ENCODE measurements at places on chromosomes 3 and 15.
A peak's percentile ranks its signal among the peaks of the same experiment; 100 is the strongest.

DNA sequence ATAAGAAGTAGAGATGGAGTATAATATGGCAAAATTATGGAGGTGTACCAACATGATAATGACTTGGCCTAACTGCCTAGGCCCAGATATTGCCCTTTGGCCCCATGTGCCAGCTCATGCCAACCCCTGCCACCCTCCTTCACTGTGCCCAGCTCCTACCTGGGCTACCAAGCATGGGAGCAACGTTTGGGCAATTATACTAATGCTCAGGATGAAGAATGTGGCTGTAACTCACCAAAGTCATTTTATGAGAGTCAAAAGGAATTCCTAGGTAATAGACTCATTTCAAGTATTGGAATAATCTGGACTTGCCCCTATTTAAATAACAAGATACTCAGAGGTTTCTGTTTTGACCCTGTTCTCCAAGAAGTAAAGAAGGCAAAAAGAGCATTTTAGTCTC lies 240.2 kb upstream of the IL12A start:
- no peak overlapping the region for H3K4me3 ChIP-seq
- no peaks in the 10 kb centered on the region for H3K27me3 ChIP-seq
- H3K36me3 ChIP-seq, result no peaks in the 10 kb centered on the region
- H3K4me1 ChIP-seq, result no peaks in the 10 kb centered on the region

DNA sequence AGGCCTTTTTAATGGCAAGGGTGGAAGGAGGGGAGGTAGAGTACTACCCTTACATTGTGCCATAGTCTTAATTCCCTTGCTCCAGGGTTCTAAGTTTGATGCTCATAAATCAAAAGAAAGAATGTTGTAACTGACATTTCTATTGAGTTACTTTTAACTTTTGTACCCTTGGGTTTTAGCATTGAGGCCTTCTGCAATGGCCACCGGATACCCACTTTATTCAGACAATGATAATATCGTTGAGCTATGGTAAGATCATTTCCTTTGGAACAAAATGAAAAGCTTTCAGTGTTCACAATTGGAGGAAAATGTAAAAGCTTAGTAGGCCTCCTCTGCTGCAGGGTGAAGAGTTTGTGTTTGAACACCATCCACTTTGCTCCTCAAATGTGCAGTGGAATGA lies 16.8 kb downstream of the CGNL1 start:
- no peak for DNase-seq
- no peaks in the 10 kb centered on the region for H3K4me1 ChIP-seq
- H3K27me3 ChIP-seq, result no peaks in the 10 kb centered on the region
- H3K4me3 ChIP-seq, result no peak overlapping the region

DNA sequence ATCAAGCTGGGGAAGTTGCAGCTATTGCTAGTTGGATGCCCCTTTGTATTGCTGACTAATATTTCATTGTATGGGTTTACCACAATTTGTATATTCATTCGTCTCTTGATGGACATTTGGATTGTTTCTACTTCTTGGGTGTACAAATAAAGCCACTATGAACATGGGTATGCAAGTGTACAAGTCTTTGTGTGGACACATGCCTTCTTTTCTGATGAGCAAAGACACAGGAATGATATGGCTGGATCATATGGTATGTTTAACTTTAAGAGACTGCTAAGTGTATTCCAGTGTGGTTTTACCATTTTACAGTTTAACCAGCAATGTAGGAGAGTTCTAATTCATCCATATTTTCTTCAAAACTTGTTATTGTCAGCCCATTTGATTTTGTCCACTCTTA lies 32.2 kb downstream of the NECTIN3 start:
- H3K4me1 ChIP-seq, result peaks cover 35% of the 10 kb centered on the region
- H3K36me3 ChIP-seq, result no peaks in the 10 kb centered on the region
- H3K4me3 ChIP-seq, result no peak overlapping the region
- no peak overlapping the region for H3K27ac ChIP-seq

DNA sequence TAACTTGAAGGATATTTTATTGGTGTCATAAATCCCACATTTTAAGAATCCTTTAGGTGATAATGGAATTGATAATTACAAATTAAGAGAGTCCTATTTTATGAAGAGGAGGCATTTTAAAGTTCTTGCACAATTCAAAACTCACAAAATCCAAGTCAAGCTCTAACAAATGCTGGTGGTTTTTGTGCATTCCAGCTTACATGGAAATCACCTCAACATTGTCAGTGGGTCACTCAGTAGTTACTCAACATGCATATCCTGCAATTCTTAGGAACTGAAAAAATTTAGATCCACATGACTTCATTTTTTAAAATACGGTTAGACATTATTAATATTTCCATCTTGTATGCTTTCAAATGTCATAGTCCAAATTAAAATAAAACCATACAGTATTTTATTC lies 487.2 kb downstream of the CNTN3 start:
- no peaks in the 10 kb centered on the region for H3K27me3 ChIP-seq
- H3K36me3 ChIP-seq, result no peaks in the 10 kb centered on the region
- no peak for DNase-seq
- H3K4me1 ChIP-seq, result no peaks in the 10 kb centered on the region

DNA sequence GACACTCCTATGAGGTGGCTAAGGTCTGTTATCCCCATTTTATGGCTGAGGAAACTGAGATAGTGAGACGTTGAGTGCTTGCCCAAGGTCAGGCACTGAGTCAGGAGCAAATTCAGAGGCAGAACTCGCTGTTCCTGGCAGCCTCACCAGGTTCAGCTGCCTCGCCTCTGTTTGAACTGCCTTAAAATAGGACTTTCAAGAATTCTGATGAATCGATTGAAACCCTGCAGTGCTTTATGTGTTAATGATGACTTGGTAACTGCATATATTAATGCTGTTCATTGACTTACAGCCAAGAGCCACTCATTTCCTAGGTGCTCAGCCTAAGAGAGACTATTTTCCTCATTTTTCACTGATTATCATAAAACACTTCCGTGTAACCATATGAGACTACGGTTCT lies 79.5 kb upstream of the BHLHE40 start:
- H3K4me3 ChIP-seq, result no peak overlapping the region
- H3K27ac ChIP-seq, result peak overlapping the region; percentile 89
- H3K4me1 ChIP-seq, result peaks cover 24% of the 10 kb centered on the region
- DNase-seq, result peak; percentile 74
- no peaks in the 10 kb centered on the region for H3K27me3 ChIP-seq

DNA sequence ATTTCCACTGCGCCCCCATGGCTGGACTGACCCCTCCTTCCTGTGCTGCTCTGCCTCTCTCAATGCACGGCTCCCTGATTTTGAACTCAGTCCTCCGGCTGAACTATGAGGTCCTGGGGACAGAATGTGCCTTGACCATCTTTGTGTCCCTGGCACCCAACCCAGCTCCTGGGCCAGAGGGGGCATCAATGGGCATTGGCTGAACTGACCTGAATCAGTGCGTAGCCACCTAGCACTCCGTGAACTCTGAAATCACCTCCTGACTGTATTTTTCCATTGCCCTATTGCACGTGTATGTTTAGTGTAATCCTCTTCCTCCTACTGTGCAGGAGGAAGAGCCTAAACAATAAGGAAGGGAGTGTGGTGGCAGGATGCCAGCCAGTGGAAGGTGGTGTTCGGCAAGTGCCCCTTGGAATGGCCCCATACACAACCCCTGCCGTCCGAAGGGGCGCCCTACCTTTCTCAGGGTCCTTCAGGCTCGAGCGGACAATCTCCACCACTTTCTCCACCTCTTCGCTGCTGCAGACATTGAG lies 33.5 kb downstream of the BDH1 start:
- H3K36me3 ChIP-seq, result no peaks in the 10 kb centered on the region
- H3K4me3 ChIP-seq, result no peak overlapping the region
- no peak overlapping the region for H3K27ac ChIP-seq
- no peaks in the 10 kb centered on the region for H3K27me3 ChIP-seq

- no peak for DNase-seq
- H3K4me1 ChIP-seq, result peaks cover 5% of the 10 kb centered on the region
- no peaks in the 10 kb centered on the region for H3K27me3 ChIP-seq
- H3K27ac ChIP-seq, result no peak overlapping the region
Measured at GRCh38 chr3:52030714-52031310, 25.6 kb downstream of the DUSP7 start.

DNA sequence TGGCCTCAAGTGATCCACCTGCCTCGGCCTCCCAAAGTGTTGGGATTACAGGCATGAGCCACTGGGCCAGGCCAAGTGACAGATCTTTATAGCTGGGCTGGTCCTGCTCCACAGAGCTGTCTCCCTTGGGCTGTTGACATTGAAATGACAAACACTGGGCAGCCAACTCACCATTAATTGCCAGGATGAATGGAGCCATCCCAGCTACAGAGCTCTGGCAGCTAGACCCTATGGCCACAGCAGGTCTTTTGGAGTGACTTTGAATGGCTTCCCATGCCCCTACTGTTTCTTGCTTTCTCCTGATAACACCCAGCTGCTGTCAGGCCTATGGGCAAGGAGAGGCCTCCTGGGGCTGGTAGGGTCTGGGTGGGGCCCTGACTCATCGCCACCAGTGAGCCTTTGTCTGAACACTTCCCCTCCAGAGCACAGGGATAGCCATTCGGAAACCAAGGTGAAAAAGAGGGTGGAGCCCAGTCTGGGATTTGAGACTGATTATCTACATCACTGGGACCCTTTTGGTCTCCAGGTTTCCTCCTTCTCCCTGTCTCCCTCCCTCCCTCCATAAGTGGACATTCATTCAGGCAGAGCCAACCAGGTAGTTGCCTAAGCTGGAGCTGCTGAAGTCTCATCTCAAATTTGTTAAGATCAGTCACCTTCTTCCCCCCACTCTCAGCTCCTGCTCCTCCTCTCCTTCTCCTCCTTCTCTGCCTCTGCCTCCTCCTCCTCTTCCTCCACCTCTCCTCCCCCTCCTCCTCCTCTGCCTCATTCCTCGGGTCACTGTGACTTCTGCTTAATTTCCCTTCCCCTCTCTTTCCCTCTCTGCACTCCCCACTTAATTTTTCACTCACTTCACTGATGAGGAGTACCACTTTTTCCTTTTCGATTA lies 34.0 kb downstream of the BHLHE40 start:
- no peak overlapping the region for H3K4me3 ChIP-seq
- H3K27ac ChIP-seq, result no peak overlapping the region
- no peaks in the 10 kb centered on the region for H3K36me3 ChIP-seq
- peak; percentile 64 for DNase-seq

- no peak overlapping the region for H3K27ac ChIP-seq
- no peaks in the 10 kb centered on the region for H3K27me3 ChIP-seq
- peaks cover 78% of the 10 kb centered on the region for H3K36me3 ChIP-seq
Measured at GRCh38 chr3:100740207-100740606, 30.9 kb downstream of the TFG start.

DNA sequence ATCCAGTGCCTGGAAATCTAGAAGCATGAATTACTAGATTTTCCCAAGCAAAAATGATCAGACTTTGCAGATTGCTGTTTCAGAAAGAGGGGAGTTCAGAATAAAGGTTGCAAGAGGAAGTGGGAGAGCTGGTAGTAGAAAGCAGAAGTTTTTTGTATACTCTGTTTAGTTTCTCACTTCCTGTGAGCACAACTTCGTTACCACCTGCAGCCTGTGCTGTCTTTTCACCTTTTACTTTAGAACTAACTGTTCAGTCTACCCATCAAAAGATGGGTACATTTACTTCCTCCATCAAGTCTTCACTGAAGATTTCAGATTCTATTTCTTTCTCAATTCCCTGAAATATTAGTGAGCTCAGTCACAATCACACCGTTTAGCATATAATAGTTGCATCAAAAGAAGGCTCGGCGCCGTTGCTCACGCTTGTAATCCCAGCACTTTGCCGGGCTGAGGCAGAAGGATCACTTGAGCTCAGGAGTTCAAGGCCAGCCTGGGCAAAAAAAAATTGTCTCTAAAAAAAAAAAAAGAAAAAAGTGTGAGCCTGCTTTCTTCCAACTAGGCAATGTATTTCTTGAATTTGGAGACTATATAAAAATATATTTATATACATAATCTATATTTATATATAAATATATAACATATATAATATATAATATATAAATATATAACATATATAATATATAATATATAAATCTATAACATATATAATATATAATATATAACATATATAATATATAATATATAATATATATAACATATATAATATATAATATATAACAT lies 1.8 kb upstream of the CEP97 start:
- no peak overlapping the region for H3K4me3 ChIP-seq
- H3K27me3 ChIP-seq, result no peaks in the 10 kb centered on the region
- no peak for DNase-seq
- H3K4me1 ChIP-seq, result peaks cover 22% of the 10 kb centered on the region

DNA sequence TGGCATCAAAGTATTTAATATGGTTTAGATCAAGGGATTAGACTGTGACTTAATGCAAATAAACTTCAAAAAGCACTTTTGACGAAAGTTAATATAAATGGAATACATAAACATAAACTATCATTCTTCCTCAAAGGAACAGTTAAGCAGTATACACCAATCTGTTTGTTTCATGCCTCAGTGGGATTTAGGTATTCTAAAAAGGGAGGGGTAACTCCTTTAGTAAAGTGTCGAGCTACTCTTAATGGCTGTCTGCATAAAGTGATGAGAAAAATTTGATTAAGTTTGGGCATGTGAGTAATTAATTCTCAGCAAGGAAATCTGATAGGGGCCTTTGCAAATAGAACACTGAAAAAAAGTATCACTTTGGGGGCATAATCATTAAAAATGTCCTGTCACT lies 176.9 kb downstream of the FRMD5 start:
- no peak for DNase-seq
- no peaks in the 10 kb centered on the region for H3K27me3 ChIP-seq
- no peaks in the 10 kb centered on the region for H3K4me1 ChIP-seq
- H3K36me3 ChIP-seq, result no peaks in the 10 kb centered on the region
- H3K4me3 ChIP-seq, result no peak overlapping the region

GRCh38 chr3:127408022-127408683 lies 120.3 kb upstream of the PRR20G start:
- H3K36me3 ChIP-seq, result no peaks in the 10 kb centered on the region
- H3K27ac ChIP-seq, result no peak overlapping the region
- peak; percentile 49 for DNase-seq
- H3K27me3 ChIP-seq, result no peaks in the 10 kb centered on the region
- no peaks in the 10 kb centered on the region for H3K4me1 ChIP-seq

GRCh38 chr15:55627730-55628368 lies 39.7 kb upstream of the PYGO1 start:
- H3K27me3 ChIP-seq, result no peaks in the 10 kb centered on the region
- H3K36me3 ChIP-seq, result no peaks in the 10 kb centered on the region
- DNase-seq, result no peak
- H3K4me3 ChIP-seq, result no peak overlapping the region
- no peak overlapping the region for H3K27ac ChIP-seq

GRCh38 chr15:65184305-65184867 lies 756 bp downstream of the CLPX start:
- no peaks in the 10 kb centered on the region for H3K27me3 ChIP-seq
- peak overlapping the region; percentile 97 for H3K27ac ChIP-seq
- peaks cover 6% of the 10 kb centered on the region for H3K36me3 ChIP-seq
- peaks cover 6% of the 10 kb centered on the region for H3K4me1 ChIP-seq
- H3K4me3 ChIP-seq, result peak overlapping the region; percentile 93

- no peak overlapping the region for H3K27ac ChIP-seq
- no peak overlapping the region for H3K4me3 ChIP-seq
- peaks cover 3% of the 10 kb centered on the region for H3K27me3 ChIP-seq
- no peaks in the 10 kb centered on the region for H3K4me1 ChIP-seq
- DNase-seq, result no peak
Measured at GRCh38 chr3:10651506-10651905, 146.1 kb upstream of the ATP2B2 start.

- DNase-seq, result no peak
- peak overlapping the region; percentile 53 for H3K27ac ChIP-seq
- H3K36me3 ChIP-seq, result peaks cover 18% of the 10 kb centered on the region
Measured at GRCh38 chr3:4721511-4721911, 228.4 kb downstream of the ITPR1 start.
